ENCODE measurements at places on chromosomes 12 and 14.

- DNase-seq = peak; percentile 89
These were observed 58.8 kb upstream of the GPR68 start for GRCh38 chr14:91303091-91303923.

DNA sequence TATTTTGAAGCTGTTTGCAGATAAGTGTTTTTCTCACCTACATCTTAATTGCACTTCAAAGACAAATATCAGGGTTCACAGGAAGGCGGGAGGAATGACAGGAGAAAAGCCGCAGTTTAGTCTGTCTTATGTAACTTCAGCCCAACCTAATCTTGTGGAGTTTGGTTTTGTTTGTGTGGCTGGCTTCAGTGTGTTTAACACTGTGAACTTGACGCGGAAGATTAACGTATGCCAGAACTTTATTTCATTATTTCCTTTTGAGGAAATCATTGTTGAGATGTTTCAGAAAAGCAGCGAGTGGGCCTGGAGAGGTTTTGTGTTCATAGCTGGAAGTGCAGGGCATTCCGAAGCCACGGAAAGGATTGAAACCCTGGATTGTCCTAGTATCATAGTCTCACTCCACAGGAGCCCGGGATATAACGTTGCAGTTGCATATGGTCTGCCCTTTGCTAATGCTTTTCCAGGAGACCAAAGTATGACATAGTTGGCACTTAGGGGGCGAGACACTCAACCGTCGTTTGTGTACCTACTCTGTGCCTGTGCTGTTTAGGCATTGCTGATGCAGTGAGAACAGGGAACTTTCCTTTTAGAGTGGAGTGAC lies 2.0 kb downstream of the PELI2 start:
- no peak for DNase-seq

DNA sequence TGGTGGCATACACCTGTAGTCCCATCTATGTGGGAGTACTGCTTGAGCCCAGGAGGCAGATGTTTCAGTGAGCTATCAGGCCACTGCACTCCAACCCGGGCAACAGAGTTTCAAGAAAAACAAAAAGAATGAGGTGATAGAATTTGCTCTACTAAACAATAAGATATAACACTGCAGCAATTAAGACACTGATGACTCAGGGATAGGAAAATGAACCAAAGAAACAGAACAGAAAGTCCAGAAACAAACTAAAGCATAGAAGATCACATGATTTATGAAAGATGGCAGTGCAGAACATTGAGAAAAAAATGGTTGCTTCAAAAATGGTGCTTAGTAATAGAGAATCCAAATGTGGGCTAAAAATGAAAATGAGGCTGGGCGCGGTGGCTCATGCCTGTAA lies 65.2 kb upstream of the AP4S1 start:
- DNase-seq = no peak

- DNase-seq = peak; percentile 46
These were observed 4.5 kb downstream of the DHH start for GRCh38 chr12:49089821-49090773.

DNA sequence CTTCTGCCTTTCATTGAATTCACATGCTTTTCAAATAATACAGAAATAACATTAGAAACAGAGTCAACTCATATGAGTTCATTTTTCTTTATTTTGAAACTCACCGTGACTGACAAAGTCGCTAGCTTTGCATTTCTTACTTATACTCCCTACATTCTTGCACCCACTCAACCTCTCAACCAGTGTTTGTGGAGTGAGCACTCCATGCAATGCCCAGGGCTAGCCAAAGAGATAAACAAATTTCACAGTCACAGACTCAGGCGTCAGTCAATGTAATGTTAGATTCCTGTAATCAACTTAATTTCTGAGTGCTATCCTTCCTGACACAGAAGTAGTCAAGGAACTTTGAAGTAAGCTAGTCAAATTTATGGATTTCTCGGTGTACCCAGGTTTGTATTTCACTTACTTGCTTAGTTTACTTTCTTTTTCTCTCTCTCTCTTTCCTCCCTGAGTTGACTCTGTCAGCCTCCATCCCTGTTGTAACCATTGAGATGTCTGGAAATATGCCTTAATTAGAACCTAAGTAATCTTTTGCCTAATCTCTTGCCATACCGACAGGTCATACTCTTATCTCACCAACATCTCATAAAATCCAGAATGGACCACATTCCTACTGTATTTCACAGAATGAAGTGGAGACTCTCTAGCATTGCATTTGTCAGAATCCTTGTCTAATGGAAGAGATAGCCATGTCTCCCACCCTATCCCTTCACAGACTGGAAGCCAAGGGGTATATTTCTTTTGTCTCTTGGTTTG lies 413.0 kb downstream of the AEBP2 start:
- no peak for DNase-seq

GRCh38 chr14:70893858-70894291 lies 13.4 kb upstream of the PCNX1 start:
- no peak for DNase-seq

DNA sequence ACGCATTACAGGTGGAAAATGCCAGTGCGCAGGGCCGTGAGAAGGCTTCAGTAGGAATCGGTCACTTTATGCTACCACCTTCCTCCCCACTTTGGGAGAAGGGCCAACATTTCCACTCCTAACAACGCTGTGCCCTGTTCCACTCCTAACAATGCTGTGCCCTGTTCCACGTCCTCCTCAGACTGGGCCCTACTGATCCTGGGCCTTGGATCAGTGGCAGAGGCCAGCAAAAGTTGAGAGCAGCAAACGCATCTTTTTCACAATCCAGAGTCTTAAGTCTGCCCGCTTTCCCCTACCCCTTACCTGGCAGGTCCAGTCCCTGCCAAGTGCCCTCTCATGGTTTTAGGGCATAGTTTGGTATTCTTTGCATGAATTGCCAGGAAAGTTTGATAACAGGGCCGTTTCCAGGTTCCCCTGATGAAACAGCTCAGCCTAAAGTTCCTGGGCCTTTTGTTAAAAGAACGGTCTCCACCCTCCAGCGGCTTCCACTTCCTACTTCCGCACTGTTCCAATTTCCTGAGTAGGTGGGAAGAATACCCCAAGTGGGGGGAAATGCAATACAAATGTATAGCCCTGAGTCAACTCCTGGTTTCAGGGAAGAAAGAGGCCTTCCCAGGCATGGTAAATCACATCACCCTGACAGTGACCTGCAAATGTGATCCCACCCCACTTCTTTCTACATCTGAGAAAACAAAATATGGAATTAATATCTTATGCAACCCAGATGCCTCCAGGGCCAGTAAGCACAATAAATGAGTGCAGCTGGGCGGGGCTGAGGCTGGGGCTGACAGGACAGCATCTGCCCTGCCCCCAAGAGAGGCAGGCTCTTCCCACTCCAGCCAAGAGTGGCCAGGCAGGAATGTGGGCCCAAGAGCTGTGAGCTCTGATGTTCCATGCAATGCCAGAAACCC lies 15.0 kb downstream of the KCTD10 start:
- no peak for DNase-seq

- DNase-seq = no peak
These were observed 850 bp upstream of the ZNF385A start for GRCh38 chr12:54385251-54385914.

DNA sequence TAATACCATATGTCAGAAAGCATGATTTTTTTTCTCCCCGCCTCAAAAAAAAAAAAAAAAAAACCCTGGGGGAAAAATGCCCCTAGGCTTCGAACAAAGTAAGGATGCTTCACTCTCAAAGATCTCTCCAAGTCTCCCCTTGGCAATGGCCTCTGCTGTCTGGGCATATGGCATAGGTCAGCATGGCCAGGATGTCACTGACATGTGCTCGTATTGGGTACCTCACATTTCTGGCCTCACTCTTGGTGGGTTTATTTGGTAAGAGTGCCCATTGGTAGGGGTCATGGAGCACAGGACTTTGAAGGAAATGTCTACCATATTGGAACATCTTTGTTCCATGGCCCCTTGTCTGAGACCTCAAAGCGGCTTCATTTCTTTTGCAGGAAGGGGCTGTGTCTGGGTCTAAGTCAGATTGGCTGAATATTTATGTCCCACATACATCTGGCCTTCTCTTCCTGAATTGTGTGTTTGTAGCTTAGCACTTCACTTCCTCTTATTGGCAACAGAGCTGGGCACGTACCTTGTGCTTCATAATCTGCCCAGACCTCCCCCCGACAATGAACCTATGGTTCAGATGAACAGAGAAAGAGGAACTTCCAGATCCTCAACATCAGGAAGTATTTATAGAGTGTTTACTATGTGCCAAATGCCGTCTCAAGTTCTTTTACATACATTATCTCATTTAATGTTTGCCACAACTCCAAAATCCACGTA lies 36.3 kb upstream of the OAS1 start:
- DNase-seq = no peak

DNA sequence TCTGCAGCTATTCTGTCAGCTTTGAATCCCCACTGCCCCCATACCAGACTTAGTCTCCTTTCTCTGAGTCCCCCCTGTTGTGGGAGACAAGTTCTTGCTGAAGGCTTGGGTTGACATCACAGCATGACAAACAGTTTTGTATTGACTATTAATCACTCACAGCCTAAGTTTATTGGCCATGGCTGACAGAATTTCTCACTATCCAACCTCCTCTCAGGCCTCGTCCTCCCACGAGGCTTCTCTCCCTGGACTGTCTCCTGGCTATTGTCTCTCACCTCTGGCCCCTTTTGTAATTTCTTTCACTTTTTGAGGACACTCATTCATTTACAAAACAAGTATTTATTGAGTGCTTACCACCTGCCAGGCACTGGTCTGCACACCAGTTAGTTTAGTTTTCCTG lies 35.2 kb upstream of the DCD start:
- no peak for DNase-seq

GRCh38 chr14:47300796-47301195 lies 374.6 kb downstream of the MDGA2 start:
- no peak for DNase-seq

DNA sequence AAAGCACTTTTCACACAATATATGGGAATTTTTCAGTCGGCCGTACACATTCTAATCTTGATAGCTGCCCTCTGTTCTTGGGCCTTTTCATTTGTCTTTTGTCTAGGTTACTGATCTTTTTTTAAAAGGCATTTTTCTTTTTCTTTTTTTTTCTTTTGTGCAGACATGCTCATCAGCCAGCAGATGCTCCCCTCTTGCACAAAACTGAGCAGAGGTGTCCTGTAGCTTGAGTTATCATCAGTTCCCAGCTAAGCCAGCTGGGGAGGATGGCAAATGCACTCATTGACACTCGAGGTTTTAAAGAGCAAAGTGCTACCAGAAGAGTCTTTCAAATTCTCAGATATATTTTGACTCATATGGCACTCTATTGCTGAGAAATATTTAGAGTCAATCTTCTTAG lies 913.9 kb upstream of the SEL1L start:
- DNase-seq = no peak

GRCh38 chr12:40152783-40153383 lies 47.0 kb upstream of the SLC2A13 start:
- DNase-seq = peak; percentile 53

Measured in activated CD4-positive, alpha-beta T cell treated with anti-CD3 and anti-CD28 coated beads, Interleukin-2, amount 50 U/mL, for 16 hours (primary cell).